Endothelial cell of umbilical vein (primary cell): ENCODE measurements at places on chromosomes 7 and 10. TPM values are rescaled to one million over a fixed set of nuclear protein-coding genes. Genes with fewer than 3 reads are reported as not detected.

SDHAF3 gene
- total RNA-seq = 5.2 and 7.1 TPM in 2 replicates

VPS37D gene
- 2.0 and 2.4 TPM in 2 replicates for total RNA-seq

SAMD9 gene
- 5.5 and 6.8 TPM in 2 replicates for total RNA-seq

EIF5AL1 gene
- total RNA-seq = 0.28 and 0.29 TPM in 2 replicates

AEBP1 gene
- 47.7 and 48.0 TPM in 2 replicates for total RNA-seq

PON2 gene
- total RNA-seq = 125 and 134 TPM in 2 replicates
